NCI-H82 (cell line): ENCODE measurements at places on chromosomes 6 and 20.
A peak's percentile ranks its signal among the peaks of the same experiment; 100 is the strongest.

- DNase-seq: no peak
Measured at GRCh38 chr6:52908526-52908925, 972 bp downstream of the GSTA3 start.

DNA sequence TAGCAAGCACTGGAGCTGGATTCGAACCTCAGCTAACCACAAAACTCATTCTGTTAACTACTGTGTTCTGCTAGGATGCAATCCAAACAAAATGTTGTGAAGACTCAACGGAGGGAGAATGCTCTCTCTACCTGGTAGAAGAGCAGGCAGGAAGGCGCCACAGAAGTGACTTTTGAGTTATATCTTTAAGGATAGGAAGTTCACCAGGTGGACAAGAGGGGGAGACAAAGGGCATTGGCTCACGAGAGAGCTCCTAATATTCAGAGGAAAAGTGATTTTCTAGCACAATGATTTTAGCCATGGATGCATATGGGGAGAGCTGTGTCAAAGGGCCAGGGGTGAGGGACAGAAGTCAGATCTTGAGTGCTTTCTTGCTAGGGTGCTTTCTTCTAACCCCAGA is 108.4 kb upstream of the MAFB start:
- peak; percentile 34 for DNase-seq

GRCh38 chr6:3176562-3177355 is 19.4 kb upstream of the TUBB2A start:
- DNase-seq: no peak

DNA sequence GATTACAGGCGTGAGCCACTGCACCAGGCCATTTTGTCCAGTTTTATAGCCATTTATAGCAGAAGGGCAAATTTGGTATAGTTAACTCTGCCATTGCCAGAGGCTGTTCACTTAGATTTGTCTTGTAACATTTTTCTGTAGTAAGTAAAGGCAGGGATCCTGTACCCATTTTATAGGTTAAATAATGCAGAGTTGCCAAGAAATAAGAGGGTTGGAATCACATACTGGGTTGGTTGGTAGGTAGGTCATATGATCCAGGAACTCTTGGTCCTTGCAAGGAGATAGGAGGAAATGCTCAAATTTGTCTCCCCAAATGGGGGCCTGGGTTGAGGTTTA is 68.1 kb downstream of the SHLD1 start:
- DNase-seq: no peak

DNA sequence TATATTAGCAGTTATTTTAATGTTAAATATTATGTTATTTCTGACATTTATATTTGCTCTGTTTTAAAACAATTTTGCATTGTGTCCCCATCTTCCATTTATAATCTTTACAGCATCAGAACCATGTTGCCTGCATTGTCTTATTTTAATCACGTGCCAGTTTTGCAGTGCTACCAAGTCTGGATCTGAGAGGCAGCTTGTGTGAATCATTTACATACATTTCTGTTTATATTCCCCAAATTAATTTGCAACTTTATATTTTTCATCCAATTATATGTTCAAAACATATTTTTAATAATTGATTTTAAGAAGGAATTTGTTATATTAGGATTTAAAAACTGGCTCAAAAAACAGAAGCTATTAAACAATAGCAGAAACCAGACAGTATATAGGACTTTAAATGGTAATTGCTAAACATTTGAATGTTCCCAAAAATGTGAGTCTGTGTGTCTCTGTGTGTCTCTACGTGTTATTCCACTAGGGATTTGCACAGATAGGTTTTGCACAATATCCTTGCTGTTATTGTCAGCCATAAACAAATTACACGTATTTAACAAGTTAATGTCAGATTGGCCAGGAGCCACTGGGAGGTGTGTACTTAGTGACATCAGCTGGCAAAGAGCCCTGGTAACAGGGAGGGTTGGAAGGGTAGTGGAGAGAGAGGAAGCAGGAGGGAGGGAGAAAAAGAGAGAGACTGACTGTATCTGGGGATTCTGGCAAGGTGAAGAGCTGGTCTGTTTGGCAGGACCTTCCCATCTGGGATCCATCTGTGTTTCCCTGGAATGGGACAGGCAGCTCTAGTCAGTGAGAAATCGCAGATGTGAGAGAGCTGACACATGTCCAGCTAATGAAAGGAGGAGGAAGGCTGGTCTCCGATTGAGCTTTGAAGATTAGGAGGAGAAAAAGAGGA is 72.1 kb downstream of the CBFA2T2 start:
- peak; percentile 98 for DNase-seq

DNA sequence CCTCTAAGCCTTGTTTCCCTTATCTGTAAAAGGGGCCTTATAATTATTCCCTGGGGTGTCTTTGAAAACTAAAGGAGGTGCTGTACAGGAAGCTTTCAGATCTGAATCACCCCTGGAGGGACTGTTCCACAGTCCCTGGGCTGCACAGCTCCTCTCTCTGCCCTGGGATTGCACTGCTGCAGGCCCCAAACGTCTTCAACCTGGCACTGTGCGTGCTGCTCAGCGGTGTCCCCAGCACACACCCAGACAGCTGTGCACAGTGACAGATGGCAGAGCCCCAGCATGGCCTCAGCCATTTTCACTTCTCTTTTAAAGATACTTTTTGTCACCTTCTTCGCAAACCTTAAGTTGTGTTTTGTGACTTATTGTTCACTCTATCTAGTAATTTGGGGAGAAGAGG is 50.7 kb upstream of the INSM1 start:
- DNase-seq: peak; percentile 51

DNA sequence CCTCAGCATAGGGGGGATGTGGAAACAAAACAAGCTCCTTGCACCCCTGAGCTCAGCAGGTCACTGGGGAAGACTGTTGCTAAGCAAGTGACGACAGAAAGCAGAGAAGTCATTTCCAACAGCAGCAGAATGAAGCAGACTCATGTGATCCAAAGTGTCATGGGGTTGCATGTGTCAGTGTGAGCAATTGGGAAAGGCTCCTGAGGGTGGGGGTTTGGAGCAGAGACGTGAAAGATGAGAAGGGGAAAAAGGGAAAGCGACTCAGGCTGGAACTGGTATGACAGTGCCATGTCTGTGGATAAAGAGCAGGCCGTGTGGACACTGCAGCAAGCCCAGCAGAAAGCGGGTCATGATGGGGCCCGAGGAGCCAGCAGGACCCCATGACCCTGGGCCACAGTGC is 363.9 kb downstream of the PREX1 start:
- no peak for DNase-seq

DNA sequence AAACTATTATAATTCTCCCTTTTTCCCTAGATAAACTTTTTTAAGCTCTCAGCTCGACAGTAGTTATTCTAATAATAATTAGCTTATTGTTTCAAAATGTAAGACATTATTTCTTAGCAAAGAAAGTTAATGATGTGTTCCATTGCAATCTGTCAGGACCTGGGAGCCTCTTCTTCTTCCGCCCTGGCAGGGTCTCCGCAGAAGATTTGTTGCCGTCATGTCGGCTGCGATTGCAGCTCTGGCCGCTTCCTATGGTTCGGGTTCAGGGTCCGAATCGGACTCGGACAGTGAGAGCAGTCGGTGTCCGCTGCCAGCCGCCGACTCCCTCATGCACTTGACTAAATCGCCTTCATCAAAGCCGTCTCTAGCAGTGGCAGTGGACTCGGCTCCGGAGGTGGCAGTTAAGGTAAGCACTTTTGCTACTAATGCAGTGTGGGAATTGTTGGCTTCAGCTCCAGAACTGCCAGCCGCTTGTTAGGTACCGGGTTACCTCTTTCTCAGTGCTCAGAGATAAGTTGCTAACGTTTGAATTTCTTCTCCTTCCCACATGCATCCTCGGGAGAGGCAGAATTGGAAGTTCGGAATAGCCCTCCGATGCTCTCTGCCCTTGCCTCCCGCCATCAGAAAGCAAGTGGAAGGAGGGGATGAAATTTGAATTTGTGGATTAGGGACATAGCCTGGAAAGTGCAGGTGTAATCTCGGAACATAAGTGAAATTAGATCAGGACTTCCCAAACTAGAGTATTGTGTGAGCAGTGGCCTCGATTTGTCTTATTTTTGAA is at the start of gene CDC40:
Gene CDC40, plus strand, starts transcription at position 200 of the 781 bp plus-strand sequence. Its CDS starts 18 bp downstream, at position 218.
- DNase-seq: peak; percentile 87

DNA sequence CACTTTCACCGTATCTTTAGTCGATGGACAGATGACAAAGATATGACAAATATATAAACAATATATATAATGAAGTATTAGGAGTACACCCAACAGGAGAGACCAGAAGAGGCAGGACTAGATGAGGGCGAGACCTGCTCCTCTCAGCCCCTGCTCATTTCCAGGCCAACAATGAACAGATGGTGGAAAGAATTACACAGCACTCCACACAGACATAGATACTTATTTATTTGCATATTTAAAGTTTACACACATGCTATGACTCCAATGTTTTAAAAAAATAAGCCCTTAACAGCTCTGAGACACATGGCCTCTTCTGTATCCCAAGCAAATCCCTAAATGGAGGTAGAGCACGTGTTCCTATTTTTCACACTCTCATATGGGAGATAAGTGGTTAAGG is 10.4 kb downstream of the FAM210B start:
- no peak for DNase-seq

GRCh38 chr20:56870271-56870670 is 241.2 kb downstream of the TFAP2C start:
- no peak for DNase-seq

DNA sequence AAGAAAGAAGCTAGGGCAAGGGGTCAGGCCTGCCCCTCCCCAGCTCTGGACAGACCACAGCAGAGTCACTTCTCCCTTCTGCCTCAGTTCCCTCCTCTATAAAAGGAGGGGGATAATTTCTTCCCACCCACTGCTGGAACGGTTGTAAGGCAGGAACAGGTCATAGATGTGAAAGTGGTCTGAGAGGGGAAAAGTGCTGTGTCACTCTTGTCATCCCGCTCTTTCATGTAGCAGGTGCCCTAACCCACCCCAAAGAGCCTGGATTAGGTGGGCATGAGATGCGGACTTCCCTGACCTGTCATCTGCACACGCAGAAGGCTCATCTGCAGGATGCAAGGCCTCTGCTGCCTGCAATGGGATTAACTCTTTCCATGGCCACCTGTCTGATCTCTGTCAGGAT is 218.2 kb upstream of the LRFN2 start:
- DNase-seq: peak; percentile 88

DNA sequence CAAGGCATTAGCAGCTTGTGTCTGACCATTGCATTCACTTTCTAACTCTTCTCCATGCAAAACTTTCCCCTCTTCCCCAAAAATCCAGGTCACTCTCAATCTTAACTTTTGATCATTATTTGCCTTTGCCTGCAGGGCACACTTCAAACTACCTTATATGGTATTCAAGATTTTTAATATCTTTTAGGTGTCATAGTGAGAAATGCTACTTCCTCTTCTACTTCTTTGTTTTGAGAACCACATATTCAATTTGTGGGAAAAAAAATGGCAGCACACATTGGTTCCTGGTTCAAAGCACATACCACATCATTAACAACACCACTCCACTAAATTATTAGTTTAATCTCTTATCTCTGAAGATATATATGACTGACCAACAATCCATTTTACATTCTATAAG is 1267.0 kb upstream of the CITED2 start:
- no peak for DNase-seq

- DNase-seq: peak; percentile 14
Measured at GRCh38 chr6:76697585-76697984, 625.1 kb upstream of the IMPG1 start.

- no peak for DNase-seq
Measured at GRCh38 chr6:110250058-110250457, 69.8 kb downstream of the CDC40 start.

GRCh38 chr6:34462551-34462971 is 3.3 kb upstream of the PACSIN1 start:
- DNase-seq: peak; percentile 98

DNA sequence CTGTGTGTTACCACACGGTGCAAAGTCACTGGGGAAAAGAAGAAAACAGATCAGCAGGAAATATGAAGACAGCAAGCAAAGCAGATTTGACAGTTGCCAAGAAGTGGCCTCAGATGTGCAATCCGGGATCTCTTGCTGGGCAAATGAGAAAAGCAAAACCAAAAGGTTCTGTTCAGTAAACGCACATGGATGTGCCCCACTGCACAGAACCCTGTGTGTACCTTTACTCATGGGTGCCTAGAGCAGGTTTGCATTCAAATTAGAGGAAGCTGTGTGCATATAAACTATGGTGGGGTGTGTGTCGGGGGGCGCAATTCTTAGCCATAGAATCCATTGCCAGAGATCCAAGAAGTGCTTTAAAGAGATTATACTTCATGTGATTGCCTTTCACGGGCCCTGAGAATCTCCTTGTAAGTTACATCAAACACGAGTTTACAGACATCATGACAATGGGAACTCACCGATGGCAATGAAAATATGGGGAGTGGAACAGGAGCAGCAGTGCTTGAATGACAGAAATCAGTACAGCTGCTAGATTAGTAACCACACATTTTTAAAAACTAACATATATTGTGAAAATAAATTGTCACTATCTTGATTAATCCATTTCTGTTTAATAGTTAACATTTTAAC is 154.3 kb downstream of the ADGRG6 start:
- DNase-seq: no peak

DNA sequence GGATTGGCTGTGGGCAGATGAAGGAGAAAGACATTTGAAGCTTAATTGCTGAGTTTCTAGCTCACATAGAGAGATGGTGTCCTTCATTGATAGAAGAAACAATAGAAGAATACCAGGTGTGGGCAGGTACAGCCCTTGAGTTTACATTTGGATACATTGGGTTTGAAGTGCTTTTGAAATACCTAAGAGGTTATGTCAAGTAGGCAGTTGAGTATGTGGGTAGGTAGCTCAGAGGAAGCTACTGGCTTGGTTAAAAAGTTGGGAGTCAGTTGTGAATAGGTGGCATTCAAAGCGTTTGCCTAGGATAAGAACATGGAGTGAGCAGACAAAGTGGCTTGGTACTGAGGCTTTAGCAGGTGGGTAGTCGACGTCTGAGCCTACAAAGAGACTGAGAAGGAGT is 25.0 kb downstream of the NDUFAF5 start:
- DNase-seq: no peak

GRCh38 chr20:719816-720215 is 44.2 kb upstream of the SCRT2 start:
- DNase-seq: peak; percentile 45

- DNase-seq: no peak
Measured at GRCh38 chr6:110656492-110656891, 158.8 kb downstream of the CDK19 start.

DNA sequence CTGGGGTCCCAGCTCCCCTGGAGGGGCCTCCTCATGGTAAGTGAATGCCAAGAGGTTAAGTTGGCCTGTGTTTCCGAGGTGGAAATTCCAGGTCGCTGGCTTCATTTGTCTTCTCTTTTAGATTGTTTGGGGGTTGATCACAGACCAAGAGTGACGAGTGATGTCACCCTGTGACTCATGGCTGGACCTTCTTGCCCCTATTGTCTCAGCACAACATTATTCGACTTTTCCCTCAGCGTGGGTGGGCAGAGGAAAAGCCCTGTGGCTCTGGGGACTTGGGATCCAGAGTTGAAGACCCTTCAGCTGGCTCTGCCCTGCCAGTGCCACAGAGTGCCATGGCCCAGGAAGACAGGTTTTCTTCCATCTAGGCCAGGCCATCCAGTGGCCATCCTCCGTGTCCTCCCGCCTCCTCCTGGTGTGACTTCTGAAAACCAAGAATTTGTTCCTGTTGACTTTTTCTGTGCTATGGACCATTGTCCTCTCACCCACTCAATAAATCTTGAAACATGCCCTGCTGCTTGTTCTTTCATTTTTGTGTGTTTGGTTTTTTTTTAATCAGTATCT is 15.4 kb upstream of the SNHG17 start:
- DNase-seq: no peak
